ENCODE measurements at places on chromosomes 2 and 18.

GRCh38 chr2:147231607-147232006 lies 613.2 kb upstream of the ACVR2A start:
- no peak for DNase-seq

DNA sequence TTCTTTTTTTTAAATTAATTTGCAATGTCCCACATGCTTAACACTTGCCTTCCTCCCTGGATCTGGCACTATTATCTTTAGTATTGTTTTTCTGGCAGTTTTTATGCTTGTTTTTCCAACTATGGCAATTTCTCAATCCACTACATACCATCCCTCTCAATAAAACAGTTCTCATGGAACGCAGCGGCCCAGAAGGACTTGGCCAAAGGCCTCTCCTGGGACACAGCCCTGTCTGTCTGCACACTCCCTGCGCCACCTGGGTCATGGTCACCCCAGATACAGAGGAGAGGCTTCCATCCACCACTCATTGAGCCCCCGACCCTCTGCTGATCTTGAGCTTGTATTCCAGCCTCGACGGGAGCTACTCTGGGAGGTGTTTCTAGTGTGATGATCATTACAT lies 91.2 kb downstream of the TWIST2 start:
- DNase-seq: no peak

- DNase-seq: no peak
Measured at GRCh38 chr2:8086357-8086756, 595.5 kb upstream of the ID2 start.

DNA sequence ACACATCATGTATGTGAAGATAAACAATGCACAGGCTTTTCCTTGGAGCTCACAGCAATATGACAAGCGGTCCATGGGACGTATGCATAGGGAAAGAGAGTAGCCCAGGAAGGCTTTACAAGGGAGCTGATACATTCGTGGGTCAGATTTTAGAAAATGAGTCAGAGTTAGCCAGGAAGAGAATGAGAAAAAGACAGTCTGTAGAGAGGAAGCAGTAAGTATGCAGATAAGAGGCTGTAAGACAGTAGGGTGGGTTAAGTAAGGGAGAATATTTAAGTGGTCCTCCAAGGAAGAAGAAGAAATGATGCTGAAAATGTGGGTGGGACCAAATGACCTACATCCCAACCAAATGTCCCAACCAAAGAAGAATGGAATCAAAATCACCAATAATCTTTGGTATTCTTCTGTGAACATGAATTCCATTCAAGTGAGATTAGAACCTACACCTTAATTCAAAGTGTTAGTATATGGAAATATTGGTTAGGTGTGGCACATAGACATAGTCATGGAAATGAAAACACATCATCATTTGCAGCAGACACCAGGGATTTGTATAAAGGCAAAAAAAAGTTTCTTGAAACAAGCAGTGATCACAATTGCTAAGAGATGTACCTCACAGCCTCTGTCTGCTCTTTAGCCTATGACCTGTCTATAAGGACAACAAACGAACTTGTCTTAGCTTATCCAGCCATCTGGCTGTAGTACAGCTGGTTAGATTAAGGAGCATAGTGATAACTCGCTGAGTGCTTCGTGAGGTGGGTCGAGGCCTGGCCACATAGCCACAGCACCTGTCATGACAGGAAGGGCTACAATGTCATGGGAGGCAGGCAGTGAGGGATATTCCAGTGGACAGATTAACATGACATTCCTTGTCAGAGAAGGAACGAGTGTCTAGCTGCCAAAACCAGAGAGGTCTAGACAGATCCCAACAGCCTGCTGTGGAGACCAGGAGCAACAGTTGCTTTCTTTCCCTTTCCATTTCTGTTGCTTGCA lies 133.6 kb downstream of the ALK start:
- no peak for DNase-seq

DNA sequence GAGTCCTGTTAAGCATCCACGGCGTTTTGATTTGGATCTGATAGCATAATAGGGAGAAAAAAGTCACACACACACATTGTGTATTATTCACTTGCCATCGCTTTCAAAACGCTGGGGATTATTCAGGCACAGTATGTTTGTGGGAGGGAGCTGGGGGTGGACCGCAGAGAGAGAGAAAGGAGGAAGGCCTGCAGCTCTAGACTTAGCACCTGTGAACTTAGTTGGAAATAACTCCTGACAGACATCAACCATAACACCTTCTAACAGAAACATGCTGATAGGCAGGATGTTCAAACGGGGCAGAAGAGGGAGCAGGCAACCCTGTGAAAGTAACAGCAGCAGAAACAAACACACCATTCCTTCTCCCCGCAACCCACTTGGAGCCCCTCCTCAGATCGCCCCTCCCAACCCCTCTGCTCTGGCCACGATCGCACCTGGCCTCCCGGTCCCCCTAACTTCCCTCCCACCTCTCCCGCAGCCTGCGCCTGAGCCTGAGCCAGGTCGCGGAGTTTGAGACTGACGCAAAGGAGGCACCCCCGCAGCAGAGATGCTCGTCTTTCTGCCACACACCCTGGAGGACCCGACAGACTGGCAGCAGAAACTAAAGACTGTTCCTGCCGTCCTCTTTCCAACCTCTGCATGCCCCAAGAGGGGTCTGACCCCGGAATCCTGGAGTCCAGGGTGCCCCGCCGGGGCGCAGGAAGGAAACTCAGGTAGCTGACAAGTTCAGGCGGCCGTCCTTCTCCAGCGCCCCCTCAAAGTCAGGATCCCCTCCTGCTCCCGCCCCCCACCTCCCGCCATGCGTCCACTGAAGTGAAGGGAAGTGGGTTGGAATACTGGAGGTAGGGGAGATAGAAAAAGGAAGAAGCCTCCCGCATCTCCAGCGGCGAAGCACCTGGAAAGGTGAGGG lies 738 bp downstream of the CHST9 start:
- DNase-seq: no peak

DNA sequence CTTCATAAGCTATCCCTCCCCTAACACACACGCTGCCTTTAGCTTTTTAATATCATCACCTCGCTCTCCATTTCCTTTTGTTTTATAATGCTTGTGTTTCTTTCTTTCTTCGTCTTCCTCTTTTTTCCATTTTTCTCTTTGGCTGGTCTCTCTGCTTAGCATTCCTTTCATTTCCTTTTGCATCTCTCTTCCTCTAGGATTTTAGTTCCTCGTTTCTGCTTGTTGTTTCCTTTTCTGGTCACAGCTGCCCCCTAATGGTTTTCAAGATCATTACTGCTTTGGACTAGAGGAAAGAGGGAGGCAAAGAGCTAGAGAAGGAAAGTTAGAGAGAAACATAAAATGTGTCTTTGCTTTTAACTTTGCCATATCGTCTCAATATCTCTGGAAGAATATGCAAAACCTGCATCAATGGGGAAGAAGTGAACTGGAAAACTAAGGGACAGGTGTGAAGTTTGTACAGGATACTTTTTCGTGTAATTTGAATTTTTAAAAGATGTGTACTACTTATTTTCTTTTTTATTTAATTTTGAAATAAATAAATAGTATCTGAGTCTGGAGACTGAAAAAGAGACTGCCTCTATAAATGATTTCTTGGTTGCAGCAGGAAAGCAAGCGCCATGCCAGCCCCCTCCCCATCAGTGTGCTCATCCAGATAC lies 6.3 kb upstream of the NRP2 start:
- DNase-seq: no peak
